T-helper 2 cell treated with Interferon-gamma antibody and Interleukin-4, amounts not matched to agents 5 μg/mL and 100 μg/mL, for 36 hours (primary cell): ENCODE measurements at places on chromosomes 12 and 14.

DNA sequence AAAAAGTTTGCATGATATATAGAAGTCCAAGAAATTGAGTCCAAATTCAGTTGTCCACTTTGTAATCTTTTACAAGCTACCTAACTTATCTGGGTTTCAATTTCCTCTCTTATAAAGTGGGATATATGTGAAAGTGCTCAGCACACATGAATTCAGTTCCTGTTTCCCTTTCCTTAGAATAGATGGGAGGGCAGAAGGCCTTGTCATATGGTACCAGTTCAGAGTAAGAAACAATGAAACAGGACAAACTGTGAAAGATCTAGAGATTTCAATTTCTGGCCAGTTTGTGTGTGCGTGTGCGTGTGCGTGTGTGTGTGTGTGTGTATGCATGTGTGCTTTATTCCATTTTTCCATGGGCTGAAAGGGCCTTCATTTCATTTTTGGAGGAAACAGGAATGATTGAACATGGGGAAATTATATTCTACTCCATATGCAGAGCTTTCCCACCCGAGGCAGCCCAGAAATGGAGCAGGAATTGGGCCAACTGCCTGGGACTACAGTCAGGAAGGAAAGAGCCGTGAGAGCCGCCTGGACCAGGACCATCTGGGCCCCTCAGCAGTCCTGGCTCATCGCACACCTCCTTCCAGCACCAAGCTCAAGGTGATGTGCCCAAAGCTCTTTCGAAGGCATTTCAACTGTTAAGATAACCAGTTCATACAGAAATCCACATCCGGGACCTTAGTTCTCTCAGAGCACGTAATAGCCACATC is 183.2 kb downstream of the EPS8 start:
- peaks cover 2% of the 10 kb centered on the region for H3K27me3 ChIP-seq
- no peak overlapping the region for H3K4me3 ChIP-seq
- no peak overlapping the region for H3K27ac ChIP-seq
- H3K36me3 ChIP-seq: no peaks in the 10 kb centered on the region

DNA sequence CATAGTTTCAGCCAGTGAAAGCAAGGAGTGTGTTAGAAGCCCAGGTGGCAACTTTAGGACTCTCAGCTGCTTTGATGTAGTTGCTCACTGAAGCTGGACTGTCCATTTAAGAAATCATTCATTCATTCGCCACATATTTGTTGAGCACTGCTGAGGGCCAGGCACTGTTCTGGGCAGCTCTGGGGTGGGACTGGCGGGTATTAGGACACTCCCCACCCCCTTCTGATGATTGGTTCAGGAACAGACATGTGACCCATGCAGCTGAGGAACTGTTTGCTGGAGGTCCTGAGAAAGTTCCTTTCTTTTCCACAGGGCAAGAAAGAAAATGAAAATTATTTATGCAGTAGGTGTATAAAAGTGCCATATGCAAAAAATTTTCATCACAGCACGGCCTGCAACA is 70.3 kb upstream of the CHST11 start:
- peaks cover 4% of the 10 kb centered on the region for H3K27me3 ChIP-seq
- peaks cover 9% of the 10 kb centered on the region for H3K4me1 ChIP-seq
- no peak overlapping the region for H3K27ac ChIP-seq
- no peaks in the 10 kb centered on the region for H3K36me3 ChIP-seq
- no peak overlapping the region for H3K4me3 ChIP-seq

- no peaks in the 10 kb centered on the region for H3K27me3 ChIP-seq
- DNase-seq: no peak
- no peak overlapping the region for H3K4me3 ChIP-seq
- H3K36me3 ChIP-seq: no peaks in the 10 kb centered on the region
- H3K27ac ChIP-seq: no peak overlapping the region
- H3K4me1 ChIP-seq: no peaks in the 10 kb centered on the region
These were observed 19.7 kb downstream of the FBLN5 start for GRCh38 chr14:91927800-91928199.

GRCh38 chr12:68579254-68579653 is 31.4 kb upstream of the RAP1B start:
- H3K4me1 ChIP-seq: peaks cover 20% of the 10 kb centered on the region
- H3K36me3 ChIP-seq: no peaks in the 10 kb centered on the region
- peak overlapping the region; percentile 70 for H3K27ac ChIP-seq
- no peak for DNase-seq
- H3K4me3 ChIP-seq: peak overlapping the region; percentile 44

DNA sequence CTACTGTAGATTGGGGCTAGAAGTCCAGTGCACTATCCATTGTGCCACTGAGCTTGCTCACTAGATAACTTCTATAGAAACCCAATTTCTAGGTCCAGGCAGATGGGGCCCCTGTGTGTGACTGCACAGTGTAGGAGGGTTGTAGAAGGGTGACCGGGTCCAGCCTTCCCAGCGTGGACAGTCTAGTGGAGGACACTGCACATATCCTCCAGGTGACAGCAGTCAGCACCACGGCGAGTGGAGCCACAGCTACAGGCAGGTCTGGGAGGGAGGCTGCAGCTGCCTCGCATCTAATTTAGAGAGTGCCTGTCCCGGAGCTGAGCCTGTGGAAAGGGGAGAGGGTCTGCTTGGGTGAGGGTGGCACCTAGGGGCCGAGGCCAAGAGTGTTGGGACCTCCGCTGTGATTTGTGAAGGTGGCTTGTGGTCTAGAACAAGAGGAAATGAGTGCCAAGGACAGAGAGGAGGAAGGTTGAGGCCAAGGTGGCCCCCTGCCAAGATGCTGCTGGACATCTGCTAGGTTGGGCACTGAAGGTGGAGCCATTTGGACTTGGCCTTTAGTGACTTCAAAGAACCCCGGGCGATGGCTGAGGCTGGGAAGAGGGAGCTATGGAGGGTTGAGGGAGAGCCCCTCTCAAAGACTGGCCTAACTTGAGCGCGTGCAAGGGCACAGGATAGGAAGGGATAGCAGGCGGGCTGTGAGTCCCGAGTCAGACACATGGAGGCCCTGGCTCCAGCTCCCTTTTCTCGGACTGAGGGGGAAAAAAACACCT is 46.0 kb upstream of the TRAF3 start:
- H3K4me3 ChIP-seq: no peak overlapping the region
- H3K36me3 ChIP-seq: peaks cover 13% of the 10 kb centered on the region
- no peaks in the 10 kb centered on the region for H3K4me1 ChIP-seq
- DNase-seq: no peak
- H3K27me3 ChIP-seq: no peaks in the 10 kb centered on the region

DNA sequence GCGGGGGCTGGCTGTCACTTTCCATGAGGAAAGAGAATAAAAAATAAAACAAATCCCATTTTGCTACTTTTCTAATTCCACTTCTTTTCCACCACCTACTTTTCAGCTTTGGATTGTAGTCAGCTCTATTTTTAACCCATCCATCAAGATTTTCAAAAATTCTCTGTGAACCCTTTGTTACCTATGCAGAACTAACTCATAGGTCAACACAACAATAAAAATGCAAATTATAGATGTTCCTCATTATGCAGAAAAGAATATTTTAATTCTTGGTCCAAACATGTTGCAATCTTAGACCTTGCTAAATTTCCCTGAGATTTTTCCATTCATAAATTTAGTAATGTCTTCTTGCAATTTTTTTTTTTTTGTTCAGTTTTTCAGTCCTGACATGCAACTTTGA is 454.5 kb downstream of the ADAMTS20 start:
- no peaks in the 10 kb centered on the region for H3K4me1 ChIP-seq
- H3K36me3 ChIP-seq: no peaks in the 10 kb centered on the region
- no peaks in the 10 kb centered on the region for H3K27me3 ChIP-seq
- no peak for DNase-seq

- no peaks in the 10 kb centered on the region for H3K36me3 ChIP-seq
- no peak overlapping the region for H3K27ac ChIP-seq
- H3K4me3 ChIP-seq: no peak overlapping the region
- no peaks in the 10 kb centered on the region for H3K27me3 ChIP-seq
These were observed 14.7 kb downstream of the PIK3C2G start for GRCh38 chr12:18275981-18276380.

DNA sequence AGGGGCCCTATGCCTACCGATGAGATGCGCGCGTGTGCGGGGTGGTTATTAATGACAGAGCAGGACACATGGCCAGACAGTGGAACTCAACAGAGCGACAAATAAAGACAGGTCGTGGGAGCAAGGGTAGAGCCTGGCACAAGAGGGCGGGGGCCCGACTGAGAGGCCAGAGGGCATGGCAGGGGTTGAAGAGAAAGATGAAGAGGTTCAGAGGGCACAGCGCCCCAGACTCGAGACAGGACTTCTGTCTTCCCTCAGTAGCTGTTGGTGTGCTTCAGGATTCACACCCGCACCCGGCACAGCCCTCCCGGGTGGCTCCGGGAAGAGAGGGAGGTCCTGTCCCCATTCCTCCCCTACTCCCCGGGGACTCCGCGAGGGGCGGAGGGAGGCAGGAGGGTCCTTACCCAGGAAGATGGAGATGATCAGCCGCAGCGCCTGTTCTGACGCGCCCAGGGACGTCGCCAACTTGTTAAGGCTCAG is 366 bp downstream of the LPCAT3 start:
- peaks cover 3% of the 10 kb centered on the region for H3K36me3 ChIP-seq
- no peaks in the 10 kb centered on the region for H3K27me3 ChIP-seq
- peak overlapping the region; percentile 99 for H3K4me3 ChIP-seq
- peak overlapping the region; percentile 96 for H3K27ac ChIP-seq
- DNase-seq: peak; percentile 37
- H3K4me1 ChIP-seq: peaks cover 22% of the 10 kb centered on the region

DNA sequence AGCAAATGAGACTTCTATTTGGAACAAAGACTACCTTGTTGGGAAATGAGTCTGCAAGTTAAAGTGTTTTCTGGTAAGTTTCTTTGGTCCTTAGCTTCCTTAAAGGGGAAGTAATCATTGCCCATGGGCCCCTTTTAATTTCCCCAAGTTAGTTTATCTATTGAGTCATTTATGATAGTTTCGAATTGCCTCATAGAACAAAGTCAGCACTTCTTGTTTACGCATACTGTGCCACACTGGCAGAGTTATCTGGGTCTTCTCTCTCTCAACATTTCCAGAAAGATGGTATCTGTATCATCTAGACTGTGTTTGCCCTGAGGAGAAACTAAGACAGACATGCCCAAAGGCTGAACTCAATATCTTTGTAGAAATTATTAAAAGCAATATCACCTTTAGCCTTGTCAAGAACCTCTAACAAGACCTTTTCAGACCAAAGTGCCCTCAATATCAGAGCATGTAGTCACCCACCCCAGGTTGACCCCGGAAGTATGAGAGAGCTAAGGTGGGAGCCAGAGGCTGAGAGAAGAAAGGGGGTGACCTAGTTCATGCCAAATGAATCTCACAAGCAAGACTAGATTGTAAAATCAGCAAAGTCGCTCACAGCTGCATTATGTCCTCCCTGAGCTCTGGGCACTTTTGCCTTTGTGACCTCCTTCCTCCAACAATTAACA is 40.0 kb downstream of the GPR65 start:
- H3K4me1 ChIP-seq: peaks cover 10% of the 10 kb centered on the region
- H3K4me3 ChIP-seq: no peak overlapping the region
- peak; percentile 22 for DNase-seq
- H3K27ac ChIP-seq: peak overlapping the region; percentile 1
- no peaks in the 10 kb centered on the region for H3K27me3 ChIP-seq
- peaks cover 2% of the 10 kb centered on the region for H3K36me3 ChIP-seq

DNA sequence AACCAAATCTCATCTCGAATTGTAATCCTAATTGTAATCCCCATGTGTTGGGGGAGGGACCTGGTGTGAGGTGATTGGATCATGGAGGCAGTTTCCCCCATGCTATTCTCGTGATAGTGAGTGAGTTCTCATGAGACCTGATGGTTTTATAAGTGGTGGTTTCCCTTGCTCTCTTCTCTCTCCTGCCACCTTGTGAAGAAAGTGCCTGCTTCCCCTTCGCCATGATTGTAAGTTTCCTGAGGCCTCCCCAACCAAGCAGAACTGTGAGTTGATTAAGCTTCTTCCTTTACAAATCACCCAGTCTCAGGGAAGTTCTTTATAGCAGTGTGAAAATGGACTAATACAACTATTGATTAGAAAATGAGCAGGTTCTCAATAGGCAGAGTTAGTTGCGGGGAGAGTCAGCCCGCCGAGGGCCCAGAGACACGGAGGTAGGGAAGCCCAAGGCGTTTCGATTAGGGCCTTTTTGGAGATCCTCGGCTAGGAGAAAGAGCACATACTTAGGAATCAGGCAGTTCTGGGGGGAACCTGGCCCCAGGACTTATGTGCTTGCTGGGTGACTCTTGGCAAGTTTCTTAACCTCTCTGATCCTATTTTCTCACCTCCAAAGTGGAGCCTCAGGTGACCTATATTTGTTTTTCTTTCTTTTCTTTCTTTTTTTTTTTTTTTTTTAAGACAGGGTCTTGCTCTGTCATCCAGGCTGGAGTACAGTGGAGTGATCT is 65.7 kb downstream of the MVK start:
- no peak overlapping the region for H3K27ac ChIP-seq
- no peak for DNase-seq
- peaks cover 3% of the 10 kb centered on the region for H3K27me3 ChIP-seq
- H3K4me3 ChIP-seq: no peak overlapping the region

- no peaks in the 10 kb centered on the region for H3K36me3 ChIP-seq
- no peaks in the 10 kb centered on the region for H3K27me3 ChIP-seq
- H3K4me1 ChIP-seq: peaks cover 2% of the 10 kb centered on the region
- no peak overlapping the region for H3K4me3 ChIP-seq
These were observed 260.8 kb upstream of the G2E3 start for GRCh38 chr14:30297876-30298795.

DNA sequence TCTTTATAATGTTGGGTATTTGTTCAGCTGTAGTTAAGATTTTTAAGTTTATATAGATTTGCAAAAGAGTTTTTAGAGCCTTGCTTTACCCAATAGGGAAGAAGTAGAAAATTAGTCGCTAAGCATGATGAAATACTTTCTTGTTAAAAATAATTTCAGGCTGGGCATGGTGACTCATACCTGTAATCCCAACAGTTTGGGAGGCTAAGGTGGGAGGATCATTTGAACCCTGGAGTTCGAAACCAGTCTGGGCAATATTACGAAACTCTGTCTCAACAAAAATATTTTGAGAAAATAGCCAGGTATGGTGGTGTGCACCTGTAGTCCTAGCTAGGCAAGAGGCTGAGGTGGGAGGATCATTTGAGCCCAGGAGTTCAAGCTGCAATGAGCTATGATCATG is 18.7 kb upstream of the SCFD1 start:
- H3K4me3 ChIP-seq: no peak overlapping the region
- H3K27ac ChIP-seq: no peak overlapping the region
- no peak for DNase-seq
- peaks cover 50% of the 10 kb centered on the region for H3K36me3 ChIP-seq

- H3K27ac ChIP-seq: no peak overlapping the region
- H3K36me3 ChIP-seq: no peaks in the 10 kb centered on the region
- peaks cover 4% of the 10 kb centered on the region for H3K27me3 ChIP-seq
- no peak for DNase-seq
- peaks cover 20% of the 10 kb centered on the region for H3K4me1 ChIP-seq
- no peak overlapping the region for H3K4me3 ChIP-seq
These were observed 68.5 kb upstream of the AMN1 start for GRCh38 chr12:31797230-31797872.

DNA sequence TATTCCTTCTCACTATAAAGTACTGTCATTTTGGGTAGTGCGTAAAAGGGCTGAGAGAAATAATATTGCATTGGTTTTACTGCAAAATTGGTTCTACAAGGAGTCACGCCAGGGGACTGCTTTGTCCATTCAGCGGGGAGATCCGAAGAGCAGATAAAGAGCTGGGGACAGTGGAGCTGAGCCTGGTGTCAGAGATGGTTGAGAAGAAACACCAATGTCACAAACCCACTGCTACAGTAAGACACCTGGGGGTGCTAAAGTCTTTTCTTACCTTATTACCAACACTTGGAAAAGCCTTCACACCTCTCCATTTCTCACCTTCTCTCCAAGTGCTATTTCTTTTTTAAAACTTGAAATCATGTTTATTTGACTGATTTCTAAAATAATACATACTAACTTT is 14.1 kb downstream of the IL31 start:
- no peak overlapping the region for H3K27ac ChIP-seq
- H3K4me3 ChIP-seq: no peak overlapping the region
- H3K36me3 ChIP-seq: no peaks in the 10 kb centered on the region
- no peak for DNase-seq

GRCh38 chr14:99380991-99381687 is 99.5 kb downstream of the SETD3 start:
- H3K4me1 ChIP-seq: no peaks in the 10 kb centered on the region
- no peak overlapping the region for H3K4me3 ChIP-seq
- DNase-seq: no peak
